Amniotic stem cell (primary cell): ENCODE measurements at places on chromosomes 1 and 21.

DNA sequence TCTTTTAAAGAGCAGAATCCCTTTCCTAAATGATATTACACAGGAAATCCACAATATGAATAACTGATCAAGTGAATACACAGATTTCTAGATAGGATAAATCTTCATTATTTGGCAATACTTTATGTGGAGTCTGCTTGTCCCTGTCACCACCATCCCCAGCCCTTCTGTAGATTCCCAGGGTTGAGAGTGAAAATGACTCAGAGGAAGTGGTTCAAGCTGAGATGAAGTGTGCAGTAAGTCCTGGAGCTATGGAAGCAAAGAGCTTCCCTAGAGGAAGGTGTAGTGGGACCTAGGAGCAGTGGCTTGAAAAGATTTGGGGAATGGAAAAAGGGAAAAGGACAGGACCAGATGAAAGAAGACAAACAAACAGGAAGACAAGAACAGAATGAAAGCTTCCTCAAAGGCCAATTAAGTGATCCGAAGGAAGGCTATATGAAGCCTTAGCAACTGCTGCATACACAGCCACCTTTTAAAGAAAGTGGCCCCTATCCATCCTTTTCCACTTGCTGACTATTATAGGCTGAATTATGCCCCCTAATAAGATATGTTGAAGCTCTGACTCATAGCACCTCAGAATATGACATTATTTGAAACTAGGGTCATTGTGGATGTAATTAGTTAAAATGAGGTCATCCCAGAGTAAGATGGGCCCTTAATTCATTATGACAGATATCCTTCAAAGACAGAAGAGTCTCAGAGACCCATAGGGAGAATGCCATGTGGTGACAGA, 96.5 kb upstream of the CAMK1G start:
- no peak for DNase-seq

DNA sequence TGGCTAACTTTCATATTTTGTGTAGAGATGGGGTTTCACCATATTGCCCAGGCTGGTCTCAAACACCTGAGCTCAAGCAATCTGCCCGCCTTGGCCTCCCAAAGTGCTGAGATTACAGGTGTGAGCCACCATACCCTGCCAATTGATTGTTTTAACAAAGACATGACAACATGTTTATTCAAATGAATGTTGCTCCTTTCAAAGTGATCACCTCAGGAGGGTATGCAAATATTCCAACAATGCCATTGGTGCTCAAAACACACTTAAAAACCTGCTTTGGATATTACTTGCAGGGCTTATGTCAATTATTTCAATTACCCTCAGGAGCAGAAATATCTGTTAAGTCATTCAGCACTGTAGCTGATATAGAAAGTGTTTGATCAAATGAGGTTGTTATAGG, 7.9 kb downstream of the LAX1 start:
- DNase-seq, result no peak

- DNase-seq, result no peak
Observed at GRCh38 chr1:2460996-2461751, 14.9 kb upstream of the PLCH2 start.

DNA sequence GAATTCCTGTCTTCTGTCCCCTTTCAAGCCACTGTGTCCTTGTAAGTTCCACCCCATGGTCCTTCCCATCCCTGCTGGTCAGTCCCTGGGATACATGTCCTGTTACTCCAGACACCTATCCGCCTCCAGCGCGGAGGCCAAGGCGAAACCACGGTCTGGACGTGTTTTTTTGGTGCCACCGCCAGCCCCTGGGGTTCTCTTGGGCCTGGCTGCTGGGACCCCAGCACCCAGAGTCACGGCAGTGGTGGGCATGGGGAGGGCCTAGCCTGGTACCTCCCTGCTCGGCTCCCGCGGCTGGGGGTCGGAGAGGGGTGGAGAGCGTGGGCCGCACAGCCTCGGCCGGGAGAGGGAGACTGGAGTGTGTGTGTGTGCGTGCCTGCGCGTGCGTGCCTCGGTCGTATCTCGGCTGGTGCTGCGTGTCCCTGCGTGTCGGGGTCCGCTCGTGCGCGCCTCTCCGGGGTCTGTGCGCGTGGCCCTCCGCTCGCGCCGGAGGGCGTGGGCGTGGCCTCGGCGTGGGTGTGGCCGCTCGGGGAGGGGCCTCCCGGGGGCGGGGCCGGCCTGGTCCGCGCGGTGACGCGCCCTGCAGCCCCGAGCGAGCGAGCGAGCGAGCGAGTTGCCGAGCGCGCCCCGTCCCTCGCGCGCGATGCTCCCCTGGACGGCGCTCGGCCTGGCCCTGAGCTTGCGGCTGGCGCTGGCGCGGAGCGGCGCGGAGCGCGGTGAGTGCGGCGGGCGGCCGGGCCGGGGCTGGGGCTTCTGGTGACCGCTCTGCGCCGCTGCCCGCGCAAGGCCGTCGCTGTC, at the start of gene VWA1:
VWA1 (plus strand) TSS at position 585 of the 798 bp plus-strand sequence; CDS start at position 644, 59 bp downstream.
- DNase-seq, result peak; percentile 26

GRCh38 chr1:5832916-5833895, 159.0 kb downstream of the NPHP4 start:
- no peak for DNase-seq

- no peak for DNase-seq
Observed at GRCh38 chr1:204670152-204670927, 15.2 kb downstream of the LRRN2 start.

GRCh38 chr1:20261095-20261494, 29.6 kb upstream of the VWA5B1 start:
- no peak for DNase-seq

DNA sequence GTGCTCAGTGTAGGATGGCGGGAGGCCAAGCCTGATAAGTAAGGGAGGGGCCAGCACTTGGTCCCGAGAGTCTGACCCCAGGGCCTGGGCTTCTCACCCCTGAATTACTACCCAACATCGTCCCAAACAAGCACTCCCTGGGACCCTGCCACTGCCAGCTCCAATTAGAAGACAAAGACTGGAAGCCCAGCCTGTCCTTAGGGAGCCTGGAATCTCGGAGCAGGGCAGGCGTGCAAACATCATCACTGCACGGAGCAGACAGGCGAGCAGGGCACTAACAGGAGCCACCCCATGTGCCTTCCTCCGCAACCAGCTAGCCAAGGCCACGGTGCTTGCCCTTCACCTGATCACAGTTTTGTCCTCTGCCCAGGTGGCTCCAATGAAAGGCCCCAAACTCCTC, 23.2 kb downstream of the KCNAB2 start:
- no peak for DNase-seq

DNA sequence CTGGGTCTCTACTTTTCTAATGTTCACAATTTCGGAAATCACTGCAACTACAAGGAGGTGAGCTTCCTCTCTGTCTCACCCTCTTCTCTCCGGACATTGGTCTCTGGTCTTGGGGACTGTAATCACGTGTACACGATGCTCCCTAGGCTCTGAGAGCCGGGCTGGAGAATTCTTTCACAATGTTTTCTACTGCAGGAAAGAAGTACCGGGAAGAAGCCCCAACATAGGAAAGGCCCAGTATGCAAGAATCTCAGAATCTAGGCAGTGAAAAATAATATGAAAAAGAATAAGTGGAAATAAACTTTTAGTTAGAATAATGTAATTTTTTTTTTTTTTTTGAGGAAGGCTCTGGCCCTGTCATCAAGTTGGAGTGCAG, 13.5 kb upstream of the HJV start:
- DNase-seq, result no peak

GRCh38 chr1:29431138-29431537, 194.8 kb downstream of the PTPRU start:
- DNase-seq, result no peak

- no peak for DNase-seq
Observed at GRCh38 chr1:167175901-167176300, 44.8 kb upstream of the POU2F1 start.

DNA sequence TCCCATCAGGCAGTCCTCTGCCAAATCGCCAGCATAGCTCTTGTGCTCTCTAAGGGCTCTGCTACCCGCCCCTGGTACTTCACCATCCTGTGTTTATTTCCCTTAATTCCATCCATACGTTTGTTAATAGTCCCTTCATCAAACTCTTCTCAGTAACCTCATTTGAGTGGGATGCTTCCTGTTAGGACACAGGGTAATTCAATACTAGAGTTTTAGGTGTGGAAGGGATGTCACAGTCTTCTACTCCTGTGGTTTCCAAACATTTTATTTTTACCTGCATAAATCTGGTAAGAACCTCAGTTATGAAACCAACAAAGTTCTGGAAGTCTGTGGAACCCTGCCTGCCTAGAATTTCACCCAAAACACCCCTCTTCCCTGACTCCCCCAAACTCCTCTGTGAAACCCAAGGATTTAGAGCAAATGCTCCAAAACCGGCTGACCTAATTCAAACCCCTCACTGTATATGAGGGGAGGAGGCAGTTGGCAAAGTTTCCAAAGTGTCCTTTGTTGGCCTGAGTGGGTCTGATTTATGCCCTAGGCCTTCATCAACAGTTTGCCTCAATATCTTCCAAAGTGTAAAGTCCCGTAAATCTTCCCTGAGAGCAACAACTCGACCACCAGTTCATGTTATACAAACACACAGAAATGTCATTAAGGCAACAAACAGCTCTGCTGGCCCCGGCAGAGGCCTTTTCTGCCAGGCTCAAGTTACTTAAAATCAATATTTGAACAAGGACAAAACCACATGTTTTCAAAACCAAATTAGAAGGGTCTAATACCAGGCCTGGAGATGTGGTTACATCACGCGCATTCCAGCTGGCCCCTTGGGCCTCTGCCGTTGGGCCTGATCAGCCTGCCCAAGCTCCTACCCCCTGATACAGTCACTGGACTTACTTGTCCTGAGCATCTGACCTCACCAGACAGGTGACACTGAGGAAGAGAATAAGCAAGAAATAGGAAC, 82.4 kb upstream of the FGGY start:
- no peak for DNase-seq

- no peak for DNase-seq
Observed at GRCh38 chr1:231919239-231919885, 292.8 kb downstream of the DISC1 start.

DNA sequence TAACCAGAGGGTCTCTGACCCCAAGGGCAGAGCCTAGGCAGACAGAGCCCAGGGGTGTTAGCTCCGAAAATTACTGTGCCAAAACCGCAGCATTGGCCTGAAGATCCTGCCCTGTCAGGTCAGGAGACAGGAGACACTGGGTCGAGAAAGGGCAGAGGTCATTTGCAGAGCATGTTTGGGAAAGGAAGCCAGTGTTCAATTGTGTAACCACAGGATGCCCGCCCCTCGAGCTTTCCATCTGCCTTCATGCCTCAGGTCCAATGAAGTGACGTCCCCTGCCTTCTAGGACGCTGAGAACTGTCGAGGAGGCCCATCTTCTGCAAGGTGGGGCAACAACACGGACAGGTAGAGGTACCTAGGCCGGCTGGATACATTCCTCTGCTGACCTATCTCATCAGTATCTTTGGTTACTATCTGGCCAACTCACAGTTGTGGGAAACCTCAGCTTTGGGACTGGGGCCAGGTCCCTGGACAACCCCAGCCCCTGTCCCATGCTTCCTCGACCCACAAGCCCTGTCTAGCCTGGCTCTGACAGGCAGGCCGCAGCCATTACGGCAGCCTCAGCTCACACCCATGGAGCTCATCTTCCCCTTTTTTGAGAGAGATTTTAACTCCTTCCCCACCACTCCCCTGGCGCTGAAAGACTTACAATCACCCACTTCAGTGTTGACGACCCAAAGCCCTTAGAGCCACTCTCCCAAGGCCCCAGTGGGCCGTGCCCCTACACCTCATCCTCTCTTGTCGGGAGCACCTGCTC, 1.3 kb downstream of the ARL8A start:
- DNase-seq, result no peak

DNA sequence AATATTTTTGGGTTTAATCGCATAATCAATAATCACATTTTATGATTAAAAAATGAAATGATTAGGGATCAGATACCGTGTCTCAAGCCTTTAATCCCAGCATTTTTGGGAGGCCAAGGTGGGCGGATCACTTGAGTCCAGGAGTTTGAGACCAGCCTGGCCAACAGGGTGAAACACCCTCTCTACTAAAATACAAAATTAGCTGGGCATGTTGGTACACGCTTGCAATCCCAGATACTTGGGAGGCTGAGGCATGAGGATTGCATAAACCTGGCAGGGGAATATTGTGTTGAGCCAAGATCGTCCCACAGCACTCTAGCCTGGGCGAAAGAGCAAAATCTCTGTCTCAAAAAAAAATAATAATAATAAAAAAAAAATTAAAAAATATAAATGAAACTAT, 1581.4 kb downstream of the KCNT2 start:
- no peak for DNase-seq

DNA sequence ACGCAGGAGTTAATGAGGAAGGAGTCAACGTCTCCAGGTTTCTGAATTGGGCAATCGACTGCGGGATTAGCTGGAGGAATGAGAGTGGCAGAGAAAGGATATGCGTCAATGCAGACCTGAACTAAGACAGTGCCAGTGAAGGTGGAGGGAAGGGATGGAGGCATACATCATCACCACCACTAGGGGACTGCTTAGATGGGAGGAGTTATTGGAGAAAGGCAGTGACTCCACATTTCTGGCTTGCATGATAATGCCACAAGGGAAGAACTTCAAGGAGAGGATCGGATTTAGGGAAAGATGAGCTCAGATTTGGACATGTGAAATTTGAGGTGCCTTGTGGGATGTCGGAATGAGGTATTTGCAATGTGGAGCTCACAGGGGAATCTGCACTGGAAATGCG, 17.5 kb downstream of the VASH2 start:
- peak; percentile 27 for DNase-seq
